Activated CD4-positive, alpha-beta T cell treated with anti-CD3 and anti-CD28 coated beads, Interleukin-2, amount 50 U/mL, for 24 hours (primary cell): ENCODE measurements at places on chromosomes 7 and 10.

DNA sequence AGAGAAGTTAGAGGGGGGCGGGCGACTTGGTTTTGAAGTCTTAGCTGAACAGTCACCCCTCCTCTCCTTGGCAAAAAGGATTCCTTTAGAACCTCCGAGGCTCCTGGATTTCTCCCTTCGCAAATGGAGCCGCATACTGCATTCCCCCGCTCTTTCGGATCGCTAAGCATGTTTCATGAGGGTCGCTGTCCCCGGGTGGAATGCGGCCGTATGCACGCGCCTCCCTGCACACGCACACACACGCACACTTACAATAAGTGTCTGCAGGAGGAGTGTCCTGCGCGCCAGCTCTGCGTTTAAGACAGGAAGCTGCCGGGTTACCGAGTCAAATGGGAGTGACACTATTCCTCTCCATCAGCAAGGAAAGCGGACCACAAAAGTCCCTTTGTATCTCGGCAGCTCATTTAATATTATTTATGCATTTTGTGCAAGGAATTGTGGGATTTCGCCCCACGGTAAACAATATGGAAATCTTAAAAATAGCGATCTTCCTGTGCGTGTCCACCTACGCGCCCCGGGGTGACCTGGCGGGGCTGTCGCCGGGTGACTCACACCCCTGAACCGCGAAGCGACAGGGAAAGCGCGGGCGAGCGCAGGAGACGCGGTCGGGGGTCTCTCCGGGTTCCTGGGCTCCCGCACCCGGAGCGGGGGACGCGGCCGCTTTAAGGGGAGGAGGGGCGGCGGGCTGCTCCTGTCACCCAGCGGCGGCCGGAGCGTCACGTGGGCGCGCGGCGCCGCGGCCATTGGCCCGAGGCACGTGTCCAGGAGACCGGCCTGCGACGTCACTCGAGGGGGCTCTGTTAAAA lies 988 bp upstream of the EN2 start:
- no peak for DNase-seq

- DNase-seq: no peak
Measured at GRCh38 chr7:33793616-33794015, 111.7 kb upstream of the BMPER start.

DNA sequence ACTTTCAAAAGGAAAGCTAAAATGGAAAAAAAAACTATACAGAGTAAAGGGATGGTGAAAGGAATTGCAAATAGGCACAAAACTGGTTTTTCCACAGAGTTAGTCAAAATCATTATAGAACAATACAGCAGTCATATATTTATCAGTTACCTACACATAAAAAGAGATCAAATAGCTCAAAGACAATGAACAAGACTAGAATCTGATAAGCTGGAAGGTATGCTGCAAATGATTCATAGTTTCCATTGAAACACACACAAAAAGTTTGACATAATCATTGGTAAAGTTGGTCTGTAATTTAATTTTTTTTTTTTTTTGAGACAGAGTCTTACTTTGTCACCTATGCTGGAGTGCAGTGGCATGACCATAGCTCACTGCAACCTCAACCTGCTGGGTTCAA lies 92.4 kb upstream of the SGCE start:
- no peak for DNase-seq

GRCh38 chr7:90488220-90488619 lies 18.8 kb downstream of the PTTG1IP2 start:
- DNase-seq: no peak
